Kidney (tissue), 22 donors: ENCODE measurements at places on chromosomes 1 and 21. TPM values are rescaled to one million over a fixed set of nuclear protein-coding genes. Genes with fewer than 3 reads are reported as not detected.

DNA sequence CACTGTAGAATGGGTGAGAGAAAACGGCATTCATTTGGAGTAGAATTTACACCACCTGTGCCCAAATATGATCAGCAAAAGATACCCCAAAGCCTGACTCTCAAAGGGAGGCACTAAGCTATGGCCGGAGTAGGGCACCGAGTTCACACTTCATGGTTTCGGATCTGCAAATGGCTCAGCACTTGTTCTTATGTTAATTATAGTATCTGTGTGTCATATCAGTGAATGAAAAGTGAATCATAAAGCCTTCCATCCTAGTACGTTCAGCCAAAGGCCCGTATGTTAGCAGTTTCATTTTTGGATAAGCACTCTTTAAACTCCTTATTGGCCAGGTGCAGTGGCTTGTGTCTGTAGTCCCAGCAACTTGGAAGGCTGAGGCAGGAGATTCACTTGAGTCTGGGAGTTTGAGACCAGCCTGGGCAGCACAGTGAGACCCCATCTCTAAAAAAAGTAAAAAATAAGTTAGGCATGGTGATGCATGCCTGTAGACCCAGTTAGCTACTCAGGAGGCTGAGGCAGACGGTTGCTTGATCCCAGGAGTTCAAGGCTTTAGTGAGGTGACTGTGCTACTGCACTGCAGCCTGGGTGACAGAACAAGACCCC is 4.9 kb upstream of the CORT start:
- DNase-seq, result no peak

The IGSF3 gene
- 38.8 TPM for total RNA-seq

DNA sequence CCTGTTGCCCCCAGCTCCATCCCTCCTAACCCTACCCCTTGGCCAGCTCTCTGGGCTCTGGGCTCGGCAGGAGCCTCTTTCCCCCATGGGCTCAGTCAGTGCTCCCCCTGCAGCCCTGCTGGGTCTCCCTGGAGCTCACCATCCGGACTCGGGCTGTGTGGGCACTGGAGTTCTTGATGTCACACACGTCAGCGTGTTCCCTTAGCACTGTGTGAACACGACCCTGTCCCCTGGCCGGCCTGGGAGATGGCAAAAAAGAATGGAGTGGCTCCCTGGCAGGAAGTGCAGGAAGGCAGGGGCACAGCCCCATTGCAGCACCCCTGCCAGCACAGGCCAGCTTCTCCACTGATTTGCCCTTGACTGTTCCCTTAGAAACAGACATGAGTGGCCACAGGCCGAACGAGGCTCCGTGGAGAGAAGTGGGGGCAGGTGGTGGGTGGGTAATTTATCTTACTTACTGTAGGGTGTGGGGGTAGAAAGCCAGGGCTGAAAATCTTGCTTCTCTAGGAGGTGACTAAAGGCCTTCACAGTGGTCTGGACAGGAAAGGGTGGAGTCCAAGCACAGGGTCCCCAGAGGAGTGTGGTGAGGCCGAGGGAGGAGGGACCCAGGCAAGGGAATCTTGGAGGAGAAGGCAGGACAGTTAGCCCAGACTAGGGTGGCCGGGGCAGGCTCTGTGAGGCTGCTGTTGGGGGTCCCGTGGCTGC is 381.7 kb upstream of the VAMP3 start:
- DNase-seq, result peak; percentile 46

DNA sequence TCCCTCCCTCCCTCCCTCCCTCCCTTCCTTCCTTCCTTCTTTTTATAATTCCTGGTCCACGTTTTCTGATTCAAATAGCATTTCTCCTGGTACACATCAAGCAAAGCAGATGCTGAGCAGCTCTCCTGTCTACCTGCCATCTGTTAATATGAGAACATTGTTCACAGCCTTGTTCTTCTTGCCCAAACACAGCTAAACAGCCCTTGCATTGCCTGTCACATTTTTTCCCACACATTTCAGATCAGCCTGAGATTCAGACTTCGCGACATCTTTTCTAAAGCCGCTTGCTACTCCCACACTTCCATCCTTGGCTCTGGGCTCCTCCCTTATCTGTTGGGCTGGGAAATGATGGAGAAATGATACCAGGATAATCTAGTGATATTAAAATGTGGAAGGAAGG is 200.5 kb downstream of the PCP4 start:
- peak; percentile 10 for DNase-seq

- DNase-seq, result no peak
Measured at GRCh38 chr1:155179112-155180031, 5.7 kb downstream of the TRIM46 start.

DNA sequence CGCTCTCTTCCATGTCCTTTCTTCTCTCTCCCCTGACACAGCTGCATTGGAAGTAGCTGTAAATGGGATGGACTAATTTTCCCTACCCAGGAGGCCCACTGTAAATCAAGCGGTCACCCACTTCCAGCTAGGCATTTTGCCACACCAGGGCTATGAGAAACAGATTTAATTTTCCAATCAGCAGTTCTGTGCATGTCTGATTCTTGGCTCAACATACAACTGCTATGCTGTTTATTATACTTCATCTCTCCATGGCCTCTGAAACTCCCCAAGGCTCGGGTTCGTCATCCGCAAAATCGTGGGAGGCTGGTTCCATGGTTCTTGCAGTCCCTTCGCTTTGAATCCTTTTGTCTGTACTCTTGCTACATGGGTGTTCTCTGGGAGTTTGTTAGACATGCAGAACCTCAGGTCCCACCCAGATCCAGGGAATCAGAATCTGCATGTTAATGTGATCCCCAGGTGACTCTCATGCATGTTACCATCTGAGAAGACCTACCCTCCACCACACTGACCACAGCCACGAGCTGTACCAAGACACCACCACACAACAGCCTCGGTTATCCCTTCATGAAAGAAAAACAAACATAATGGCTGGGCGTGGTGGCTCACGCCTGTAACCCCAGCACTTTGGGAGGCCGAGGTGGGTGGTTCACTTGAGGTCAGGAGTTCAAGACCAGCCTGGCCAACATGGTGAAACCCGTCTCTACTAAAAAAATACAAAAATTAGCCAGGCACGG is 190.5 kb downstream of the GABPA start:
- no peak for DNase-seq

- DNase-seq, result no peak
Measured at GRCh38 chr1:32749771-32750170, 47.2 kb upstream of the SYNC start.
